ENCODE measurements at places on chromosomes 16 and 17.

DNA sequence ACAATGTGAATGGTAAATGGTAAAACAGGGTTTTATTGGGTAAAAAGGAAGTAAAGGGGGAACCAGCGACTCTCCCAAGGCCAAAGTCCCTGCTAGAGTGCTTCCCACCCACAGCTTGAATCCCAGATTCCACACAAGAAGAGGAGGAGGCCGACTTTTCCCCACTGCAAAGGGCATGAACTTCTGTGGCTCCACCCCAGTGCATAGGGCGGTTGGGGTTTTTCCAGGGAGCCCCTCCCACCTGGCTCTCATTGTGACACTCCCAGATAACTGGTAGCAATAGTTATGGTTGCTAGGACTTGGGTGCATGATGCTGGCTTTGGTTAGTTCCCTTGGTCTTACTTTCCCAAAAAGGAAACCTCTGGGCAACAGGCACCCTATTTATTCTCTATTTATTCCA, 666.0 kb upstream of the CA10 start:
- no peak for DNase-seq

DNA sequence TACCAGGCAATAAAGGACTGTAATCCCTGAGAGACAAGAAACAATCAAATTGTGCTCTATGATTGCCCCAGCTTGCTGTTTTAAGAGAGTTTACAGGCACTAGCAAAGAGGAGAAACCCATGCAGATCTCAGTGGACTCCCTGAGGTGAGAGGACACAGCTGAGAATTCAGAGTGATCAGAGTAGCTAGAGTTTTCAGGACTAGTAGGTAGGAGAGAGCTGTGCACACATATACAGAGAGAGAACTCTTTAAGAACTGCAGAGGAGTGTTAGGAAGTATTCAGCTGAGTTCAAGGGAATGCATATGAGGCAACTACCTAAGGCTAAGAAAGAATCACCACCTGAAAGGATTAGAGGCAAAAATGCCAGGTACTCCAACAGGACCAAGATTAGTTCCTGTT, 904.8 kb downstream of the CDH8 start:
- DNase-seq, result no peak

DNA sequence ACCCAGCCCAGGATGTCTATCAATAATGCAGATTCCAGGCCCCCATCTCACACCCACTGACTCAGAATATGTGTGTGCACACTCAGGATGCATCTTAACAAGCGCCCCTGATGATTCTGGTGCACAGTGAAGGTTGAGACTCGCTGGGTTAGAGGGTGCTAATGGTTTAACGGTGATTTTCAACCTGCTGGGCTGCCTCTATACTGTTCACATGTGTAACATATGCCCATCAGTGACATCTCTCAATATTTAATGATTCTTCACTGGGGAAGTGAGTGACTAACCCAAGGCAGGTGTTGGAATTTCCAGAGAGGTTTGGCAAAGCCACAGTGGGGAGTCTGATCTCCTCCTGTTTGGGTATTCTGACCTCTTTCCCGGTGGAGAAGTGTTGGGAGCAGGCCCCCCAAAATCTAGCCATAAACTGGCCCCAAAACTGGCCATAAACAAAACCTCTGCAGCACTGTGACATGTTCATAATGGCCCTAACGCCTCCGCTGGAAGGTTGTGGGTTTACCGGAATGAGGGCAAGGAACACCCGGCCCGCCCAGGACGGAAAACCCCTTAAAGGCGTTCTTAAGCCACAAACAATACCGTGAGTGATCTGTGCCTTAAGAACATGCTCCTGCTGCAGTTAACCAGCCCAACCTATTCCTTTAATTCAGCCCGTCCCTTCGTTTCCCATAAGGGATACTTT, 4.1 kb upstream of the DOC2B start:
- DNase-seq, result no peak

- no peak for DNase-seq
Measured at GRCh38 chr16:85446951-85447692, 166.0 kb upstream of the GSE1 start.

GRCh38 chr17:67999291-67999911, 3.1 kb upstream of the C17orf58 start:
- no peak for DNase-seq

- DNase-seq, result no peak
Measured at GRCh38 chr17:67520252-67520906, 143.3 kb downstream of the PITPNC1 start.

DNA sequence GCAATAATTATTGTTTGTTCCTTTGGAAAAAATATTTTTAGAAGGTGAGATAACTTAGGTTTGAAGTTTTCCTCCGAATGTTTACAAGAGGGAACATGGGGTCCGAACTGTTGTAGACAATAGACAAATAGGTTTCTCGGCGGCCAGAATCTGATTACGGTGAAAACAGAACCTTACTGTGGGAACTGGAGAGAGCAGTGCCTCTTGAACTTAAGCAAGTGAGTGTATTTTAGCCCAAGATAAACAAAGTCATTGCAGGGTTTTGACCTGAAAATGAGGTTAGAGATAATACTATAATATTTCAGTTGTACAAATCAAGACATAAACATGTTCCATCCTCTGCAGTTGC, 134.7 kb downstream of the ABCA8 start:
- no peak for DNase-seq
